ENCODE measurements at places on chromosomes 16 and 17. TPM values are rescaled to one million over a fixed set of nuclear protein-coding genes. Genes with fewer than 3 reads are reported as not detected.

MYH3 gene
- 6.5 TPM for total RNA-seq

SLC7A6 gene
- total RNA-seq, result 139 TPM

TMIGD1 gene
- total RNA-seq, result not detected

KRT32 gene
- total RNA-seq, result not detected

SPATA22 gene
- total RNA-seq, result not detected

KRT31 gene
- total RNA-seq, result not detected

CTRB2 gene
- not detected for total RNA-seq

DNA sequence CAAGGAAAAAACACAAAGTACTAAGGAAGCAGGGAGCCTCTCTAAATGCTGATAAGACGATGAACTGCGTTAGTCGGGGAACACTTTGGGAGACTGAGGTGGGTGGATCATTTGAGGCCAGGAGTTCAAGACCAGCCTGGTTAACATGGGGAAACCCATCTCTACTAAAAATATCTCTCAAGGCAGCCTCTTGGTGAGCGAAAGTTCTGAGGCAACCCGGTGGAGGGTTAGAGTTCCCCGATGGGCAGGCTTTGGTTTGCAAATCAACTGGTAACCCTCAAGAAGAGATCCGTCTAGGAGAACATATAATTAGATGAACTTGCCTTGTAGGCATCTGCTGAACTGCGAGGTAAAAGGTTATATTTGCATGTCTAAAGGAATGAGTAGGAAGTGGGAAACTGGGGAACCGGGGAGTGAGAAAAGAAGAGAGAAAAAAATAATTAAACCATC is 44.6 kb downstream of the WSB1 start:
- peaks cover 1% of the 10 kb centered on the region for H3K27me3 ChIP-seq
- peaks cover 13% of the 10 kb centered on the region for H3K4me1 ChIP-seq
- H3K36me3 ChIP-seq, result no peaks in the 10 kb centered on the region
- DNase-seq, result no peak
- no peak overlapping the region for H3K27ac ChIP-seq

- H3K27me3 ChIP-seq, result no peaks in the 10 kb centered on the region
- DNase-seq, result no peak
- no peaks in the 10 kb centered on the region for H3K36me3 ChIP-seq
- H3K4me3 ChIP-seq, result no peak overlapping the region
- H3K27ac ChIP-seq, result no peak overlapping the region
These were observed 152.0 kb downstream of the C16orf95 start for GRCh38 chr16:87165151-87165550.

- H3K27ac ChIP-seq, result no peak overlapping the region
- no peak for DNase-seq
- no peaks in the 10 kb centered on the region for H3K4me1 ChIP-seq
These were observed 327.9 kb downstream of the HS3ST4 start for GRCh38 chr16:26019381-26020242.

DNA sequence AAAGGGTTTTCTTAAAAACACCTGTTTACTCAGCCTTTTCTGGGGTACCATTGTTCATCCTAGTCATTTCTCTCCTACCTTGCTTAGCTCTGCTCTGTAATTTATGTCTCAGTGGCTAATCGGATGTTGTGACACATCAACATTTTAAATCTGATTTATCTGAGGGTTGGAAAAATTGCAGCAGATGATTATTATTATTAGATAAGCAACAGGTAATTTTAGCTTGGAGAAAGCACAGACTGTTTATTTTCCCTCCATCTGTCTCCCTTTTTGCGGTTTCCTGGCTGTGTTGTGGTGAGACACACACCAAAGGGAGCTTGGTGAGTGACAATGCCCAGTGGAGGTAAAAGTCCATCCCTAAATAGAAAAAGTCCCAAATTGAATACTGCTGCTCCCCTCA is 389.9 kb downstream of the UTP18 start:
- peaks cover 5% of the 10 kb centered on the region for H3K27me3 ChIP-seq
- H3K36me3 ChIP-seq, result no peaks in the 10 kb centered on the region
- no peak for DNase-seq

DNA sequence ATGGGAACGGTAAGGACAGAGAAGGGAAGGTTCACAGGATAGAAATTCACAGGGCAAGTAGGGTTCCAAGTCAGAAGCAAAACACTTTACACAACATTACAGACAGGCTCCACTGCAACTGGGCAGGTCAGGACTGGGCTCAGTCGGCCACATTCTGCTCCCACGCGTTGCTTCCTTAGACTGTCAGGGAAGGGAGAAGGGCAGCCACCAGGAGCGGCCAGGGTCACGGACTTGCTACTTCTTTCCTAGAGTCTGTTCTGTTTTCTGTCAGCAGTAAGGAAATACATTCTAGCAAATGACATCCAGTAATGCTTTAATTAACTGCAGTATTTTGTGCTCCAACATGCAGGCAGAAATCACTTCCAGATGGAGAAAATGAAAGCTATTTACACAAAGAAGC is 160.3 kb upstream of the RPH3AL start:
- H3K36me3 ChIP-seq, result peaks cover 5% of the 10 kb centered on the region
- H3K27me3 ChIP-seq, result no peaks in the 10 kb centered on the region
- no peak overlapping the region for H3K4me3 ChIP-seq

DNA sequence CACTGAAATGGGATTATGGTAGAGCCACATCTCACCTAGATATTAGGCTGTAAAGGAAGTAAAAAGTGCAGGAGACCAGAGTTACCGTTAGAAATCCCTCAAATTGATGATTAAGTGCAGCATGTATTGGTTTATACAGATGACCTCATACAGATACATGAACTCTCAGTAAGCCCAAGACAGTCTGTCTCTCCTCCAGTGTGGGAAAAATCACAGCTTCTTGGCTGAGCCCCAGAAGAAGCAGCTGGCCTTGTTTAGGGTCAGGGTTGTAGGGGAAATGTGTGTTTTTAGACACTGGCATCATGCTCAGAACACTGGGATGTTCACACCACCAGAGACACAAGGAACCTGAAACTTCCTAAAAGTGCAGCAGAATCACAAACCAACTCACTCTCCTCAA is 135.9 kb downstream of the KATNIP start:
- no peaks in the 10 kb centered on the region for H3K4me1 ChIP-seq
- no peak for DNase-seq
- no peak overlapping the region for H3K4me3 ChIP-seq

DNA sequence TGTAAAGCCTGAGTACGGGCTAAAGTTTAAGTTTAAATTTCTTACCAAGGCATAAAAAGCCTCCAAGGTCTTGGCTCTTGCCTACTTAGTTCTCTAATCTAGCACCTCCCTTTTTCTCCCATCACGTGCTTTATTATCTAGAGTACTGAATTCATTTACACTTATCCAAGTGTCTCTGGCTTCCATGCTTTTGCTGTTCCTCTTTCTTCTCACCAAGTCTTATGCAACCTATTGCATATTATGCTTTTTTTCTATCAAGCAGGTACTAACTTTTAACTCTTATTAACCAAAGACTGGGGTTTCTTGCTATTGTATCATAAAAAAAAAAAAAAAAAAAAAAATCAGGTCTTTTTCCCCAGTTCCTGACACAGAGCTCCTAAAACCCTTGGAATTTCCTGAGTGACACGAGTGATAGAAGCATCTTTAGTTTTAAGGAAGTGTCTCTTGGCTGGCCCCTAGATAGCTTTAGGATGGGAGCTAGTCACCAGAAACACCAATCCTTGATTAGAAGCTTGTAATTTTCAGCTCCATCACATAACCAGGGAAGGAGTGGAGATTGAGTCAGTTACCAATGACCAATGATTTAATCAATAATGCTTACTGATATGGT is 44.9 kb downstream of the SSH2 start:
- no peak for DNase-seq
- H3K27me3 ChIP-seq, result peaks cover 2% of the 10 kb centered on the region
- H3K4me3 ChIP-seq, result no peak overlapping the region
- H3K4me1 ChIP-seq, result peaks cover 16% of the 10 kb centered on the region
- no peak overlapping the region for H3K27ac ChIP-seq

DNA sequence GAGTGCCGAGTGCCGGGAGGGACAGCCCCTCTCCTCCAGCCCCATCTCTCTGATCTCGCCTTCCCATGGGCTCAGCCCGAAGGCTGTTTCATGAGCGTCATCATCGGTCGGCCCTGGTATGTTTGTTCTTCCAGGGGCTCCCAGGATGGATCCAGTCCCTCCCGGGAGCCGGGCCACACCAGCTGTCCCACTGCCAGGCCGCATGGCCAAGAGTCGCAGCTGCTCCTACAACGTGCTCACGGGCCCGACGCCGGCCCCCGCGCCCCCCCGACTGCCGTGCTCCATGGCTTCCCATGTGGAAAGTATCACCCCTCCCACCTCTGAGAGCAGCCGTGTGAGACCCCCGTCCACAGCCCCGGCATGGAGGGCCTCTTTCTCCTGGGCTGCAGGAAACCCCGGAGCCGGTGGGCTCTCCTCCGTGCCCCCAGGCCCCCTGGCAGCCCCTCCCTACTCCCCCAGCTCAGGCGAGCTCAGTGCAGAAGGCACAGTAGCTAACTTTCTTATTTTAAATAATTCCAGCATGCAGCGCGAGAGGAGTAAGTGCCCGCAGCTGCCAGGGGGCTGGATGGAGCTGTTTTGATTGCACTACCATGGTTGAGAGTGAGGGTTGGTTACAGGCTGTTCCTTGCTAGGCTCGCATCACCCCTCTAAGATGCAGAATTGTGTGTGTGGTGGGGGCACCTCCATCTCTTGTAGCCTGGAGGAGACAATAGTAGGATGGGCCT is 26.6 kb upstream of the GSE1 start:
- no peaks in the 10 kb centered on the region for H3K4me1 ChIP-seq
- no peak overlapping the region for H3K27ac ChIP-seq
- no peaks in the 10 kb centered on the region for H3K27me3 ChIP-seq
- no peak overlapping the region for H3K4me3 ChIP-seq
- DNase-seq, result no peak
- no peaks in the 10 kb centered on the region for H3K36me3 ChIP-seq

DNA sequence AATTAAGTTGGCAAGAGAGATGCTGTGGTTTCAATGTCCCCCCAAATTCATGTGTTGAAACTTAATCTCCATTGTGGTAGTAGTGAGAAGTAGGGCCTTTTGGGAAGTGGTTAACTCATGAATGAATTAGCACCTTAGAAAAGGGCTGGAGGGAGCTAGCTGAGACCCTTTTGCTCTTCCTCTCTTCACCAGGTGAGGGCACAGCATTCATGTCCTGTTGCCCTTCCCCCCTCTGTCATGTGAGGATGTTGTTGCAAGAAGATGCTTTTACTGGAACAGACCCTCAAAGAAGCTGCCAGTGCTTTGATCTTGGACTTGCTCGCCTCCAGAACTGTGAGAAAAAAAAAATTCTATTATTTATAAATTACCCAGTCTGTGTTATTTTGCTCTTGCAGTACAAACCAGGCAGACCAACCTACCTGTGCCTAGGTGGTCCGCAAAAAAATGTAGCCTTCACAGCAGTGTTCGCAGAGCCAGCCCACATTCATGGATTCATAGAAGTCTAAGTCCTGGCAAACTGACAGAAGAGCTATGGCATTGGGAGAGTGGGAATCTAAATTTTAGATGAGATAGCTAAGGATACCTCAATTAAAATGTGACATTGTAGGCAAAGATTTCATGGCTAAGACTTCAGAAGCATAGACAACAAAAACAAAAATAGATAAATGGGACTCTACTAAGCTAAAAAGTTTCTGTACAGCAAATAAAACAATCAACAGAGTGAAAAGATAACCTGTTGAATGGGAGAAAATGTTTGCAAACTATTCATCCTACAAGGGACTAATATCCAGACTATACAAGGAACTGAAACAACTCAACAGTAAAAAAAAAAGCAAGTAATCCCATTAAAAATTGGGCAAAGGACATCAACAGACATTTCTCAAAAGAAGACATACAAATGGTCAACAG is 32.0 kb upstream of the ABCA5 start:
- H3K27ac ChIP-seq, result no peak overlapping the region
- DNase-seq, result no peak
- no peaks in the 10 kb centered on the region for H3K4me1 ChIP-seq
- H3K27me3 ChIP-seq, result peaks cover 11% of the 10 kb centered on the region

DNA sequence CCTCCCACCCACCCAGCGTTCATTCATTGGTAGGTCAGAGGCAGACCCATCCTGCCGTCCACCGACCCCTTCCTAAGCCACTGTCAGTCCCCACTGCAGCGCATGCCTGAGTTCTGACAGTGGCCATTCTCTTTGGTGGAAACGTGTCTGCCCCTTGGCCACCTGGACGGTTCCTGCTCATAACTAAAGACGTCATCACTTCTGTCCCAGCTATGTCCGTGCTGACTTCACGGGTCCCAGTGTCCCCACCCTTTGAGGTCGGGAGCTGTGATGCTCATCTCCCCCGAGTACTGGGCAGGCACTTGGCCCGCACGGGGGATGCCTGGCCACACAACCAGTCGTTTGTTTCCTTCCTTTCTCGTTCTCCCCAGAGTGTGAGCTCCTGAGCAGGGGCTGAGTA is 267.1 kb downstream of the C16orf95 start:
- H3K27me3 ChIP-seq, result peaks cover 3% of the 10 kb centered on the region
- no peak for DNase-seq
- no peaks in the 10 kb centered on the region for H3K4me1 ChIP-seq
- H3K27ac ChIP-seq, result no peak overlapping the region
- no peak overlapping the region for H3K4me3 ChIP-seq

DNA sequence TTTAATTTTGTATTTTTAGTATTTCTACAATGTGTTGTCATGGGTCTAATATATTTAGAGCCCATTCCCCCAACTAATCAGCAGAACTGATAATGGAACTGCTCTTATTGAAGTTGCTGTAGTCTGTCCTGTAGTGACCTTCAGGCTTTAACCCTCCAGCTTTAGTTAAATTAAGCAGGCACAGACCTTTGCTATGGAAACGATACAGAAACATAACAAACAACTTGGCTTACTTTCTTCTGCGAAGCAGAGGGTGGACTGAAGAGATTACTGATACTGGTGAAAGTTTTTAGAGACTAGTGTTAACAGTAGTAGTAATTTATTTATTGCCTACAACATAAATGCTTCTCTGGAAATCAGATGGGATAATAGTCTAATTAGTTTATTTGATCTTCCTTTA is 61.4 kb downstream of the NFATC3 start:
- no peak overlapping the region for H3K4me3 ChIP-seq
- no peak overlapping the region for H3K27ac ChIP-seq
- DNase-seq, result no peak
- peaks cover 27% of the 10 kb centered on the region for H3K36me3 ChIP-seq

All from activated T-helper 1 cell treated with anti-CD3 and anti-CD28 coated beads, Interleukin-12 subunit alpha, Interleukin-12 subunit beta, Interleukin-2, Interleukin-4 antibody, amounts not matched to agents 30 ng/mL and 10 ng/mL and 1 ng/mL, durations not matched to agents 14 hours and 24 hours and 36 hours (primary cell).